Stimulated activated CD8-positive, alpha-beta memory T cell treated with anti-CD3 and anti-CD28 coated beads, Interleukin-7, amount 100 ng/mL, for 1 hour (primary cell): ENCODE measurements at places on chromosomes 5 and 9.

DNA sequence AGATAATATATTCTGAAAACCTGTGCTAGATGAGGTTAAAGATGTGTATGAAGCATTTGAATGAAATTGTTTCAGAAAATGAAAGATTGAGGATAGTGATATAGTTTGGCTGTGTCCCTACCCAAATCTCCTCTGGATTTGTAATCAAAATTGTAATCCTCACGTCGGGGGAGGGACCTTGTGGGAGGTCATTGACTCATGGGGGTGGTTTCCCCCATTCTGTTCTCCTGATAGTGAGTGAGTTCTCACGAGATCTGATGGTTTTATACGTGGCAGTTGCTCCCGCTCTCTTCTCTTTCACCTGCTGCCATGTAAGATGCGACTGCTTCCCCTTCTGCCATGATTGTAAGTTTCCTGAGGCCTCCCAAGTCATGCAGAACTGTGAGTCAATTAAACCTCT, 2.0 kb upstream of the TEX48 start:
- no peak for DNase-seq

DNA sequence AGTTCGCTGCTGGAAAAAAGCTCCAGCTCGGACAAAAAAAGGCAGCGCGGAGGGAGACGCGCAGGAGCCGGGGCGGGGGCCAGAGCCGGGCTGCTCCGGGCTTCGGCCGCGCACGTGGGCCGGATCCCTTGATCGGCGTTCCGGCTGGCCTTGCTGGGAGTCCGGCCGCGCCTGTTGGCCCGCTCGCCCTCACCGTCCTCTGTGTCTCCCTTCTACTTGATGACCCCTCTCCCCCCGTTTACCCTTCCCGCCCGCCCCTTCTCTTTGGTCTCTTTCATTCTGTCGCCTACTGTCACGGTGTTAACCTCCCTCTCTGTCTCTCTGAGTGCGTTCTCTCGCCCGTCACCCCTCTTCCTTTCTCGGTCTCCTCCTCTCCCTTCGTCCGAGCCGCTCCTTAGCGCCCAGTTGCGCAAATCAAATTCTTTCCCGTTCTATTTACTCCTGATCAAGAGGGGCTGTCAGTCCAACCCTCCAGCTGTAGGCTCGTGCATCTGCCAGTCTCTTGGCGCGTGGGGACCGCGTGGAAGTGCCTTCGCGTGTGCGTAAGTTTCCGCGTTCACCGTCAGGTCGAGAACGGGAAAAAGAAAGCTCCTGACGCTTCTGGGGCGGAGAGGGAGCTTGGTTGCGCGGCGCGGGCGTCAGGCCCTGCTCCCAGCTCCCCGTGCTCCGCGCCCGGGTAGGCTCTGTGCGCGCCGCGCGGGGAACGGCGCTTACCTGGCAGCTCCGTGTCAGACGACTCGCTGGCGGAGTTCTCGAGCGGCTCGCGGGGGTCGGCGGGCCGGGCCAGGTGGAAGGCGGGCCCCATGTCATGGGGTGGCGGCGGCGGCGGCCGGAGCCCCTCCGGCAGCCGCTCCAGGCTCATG, 798 bp downstream of the PITX1 start:
- DNase-seq, result no peak

DNA sequence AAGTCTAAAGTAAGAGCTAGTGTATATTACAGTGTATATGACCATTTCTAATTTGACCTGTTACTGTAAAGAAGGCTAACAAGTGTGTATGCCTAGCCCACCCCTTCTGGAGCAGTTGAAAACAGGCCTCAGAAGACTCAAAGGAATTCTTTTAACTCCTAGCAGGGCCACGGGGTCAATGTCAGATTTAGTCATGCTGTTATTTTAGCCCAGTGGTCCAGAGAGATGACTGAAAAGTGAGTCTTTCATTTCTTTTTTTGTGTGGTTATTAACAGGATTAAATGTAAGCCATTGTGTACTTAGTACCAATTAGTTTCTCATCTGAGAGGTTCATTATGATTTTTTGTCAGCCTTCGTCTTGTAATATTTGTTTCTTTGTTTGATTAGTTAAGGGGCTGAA, 24.4 kb downstream of the ZCCHC7 start:
- no peak for DNase-seq

DNA sequence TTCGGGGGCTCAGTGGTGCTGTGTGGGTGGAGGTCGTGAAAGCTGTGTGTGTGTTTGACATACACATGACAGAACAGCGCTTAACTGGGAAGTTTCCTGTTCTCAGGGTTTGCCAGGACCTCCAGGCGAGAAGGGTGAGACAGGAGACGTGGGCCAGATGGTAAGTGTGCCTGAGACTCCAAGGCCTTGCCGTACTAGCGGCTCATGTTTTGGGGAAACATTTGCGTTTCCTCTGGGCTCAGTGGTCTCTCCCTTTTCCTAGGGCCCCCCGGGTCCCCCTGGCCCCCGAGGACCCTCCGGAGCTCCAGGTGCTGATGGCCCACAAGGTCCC, 68.3 kb upstream of the FCN2 start:
- DNase-seq, result no peak

GRCh38 chr9:3992924-3993323, 306.9 kb downstream of the GLIS3 start:
- DNase-seq, result no peak

DNA sequence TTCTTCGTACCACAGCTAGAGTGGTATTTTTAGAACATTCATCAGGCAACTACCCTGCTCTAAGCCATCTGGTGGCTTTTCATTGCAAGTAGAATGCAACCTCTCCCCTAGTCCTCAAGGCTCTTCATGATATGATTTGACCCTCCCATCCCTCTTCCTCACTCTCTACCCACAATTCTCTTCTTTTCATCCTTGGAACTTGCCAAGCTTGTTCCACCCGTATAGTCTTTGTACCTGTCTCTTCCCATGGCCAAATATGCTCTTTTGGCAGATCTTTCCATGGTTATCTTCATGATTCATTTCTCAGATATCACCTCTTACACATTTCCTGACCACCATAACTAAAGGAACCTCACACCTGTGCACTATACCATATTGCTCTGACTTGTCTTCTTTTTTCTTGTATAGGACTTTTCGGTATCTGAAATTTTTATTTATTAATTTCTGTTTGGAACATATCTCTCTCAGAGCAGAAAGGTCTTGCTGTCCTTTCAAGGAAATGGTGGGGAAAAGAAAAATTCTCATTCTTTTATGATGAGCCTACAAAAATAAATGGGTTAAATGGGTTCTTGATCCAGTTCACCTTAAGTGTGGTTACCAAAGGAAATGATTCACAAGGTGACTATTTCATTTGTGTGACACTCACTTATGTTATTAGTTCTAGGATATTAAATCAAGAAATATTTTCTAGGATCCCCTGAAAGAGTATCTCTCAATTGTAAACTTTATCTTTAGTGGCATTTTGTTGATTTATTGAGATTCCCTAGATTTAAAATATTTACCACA, 3.7 kb upstream of the CD274 start:
- no peak for DNase-seq

GRCh38 chr5:147140558-147140957, 94.3 kb upstream of the STK32A start:
- no peak for DNase-seq

GRCh38 chr5:112355058-112355685, 63.9 kb downstream of the EPB41L4A start:
- DNase-seq, result no peak

DNA sequence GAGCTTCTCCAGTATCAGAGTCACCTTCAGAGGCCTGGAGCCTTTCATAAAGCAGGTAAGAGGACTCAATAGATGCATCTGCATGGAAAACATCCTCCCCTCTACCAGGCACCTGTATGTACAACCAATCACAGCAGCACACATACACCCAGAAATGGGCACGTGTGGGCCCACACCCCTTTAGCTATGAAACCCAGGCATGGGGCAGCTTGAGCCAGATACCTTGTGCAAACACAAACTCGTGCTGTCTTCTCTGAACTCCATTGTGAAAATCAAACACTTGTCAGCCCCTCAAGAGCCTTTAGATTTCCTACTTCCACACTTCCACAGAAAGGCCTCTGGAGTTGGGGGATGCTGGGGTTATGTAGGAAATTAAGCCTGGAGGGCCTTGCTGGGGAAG, 1.1 kb upstream of the CSF2 start:
- DNase-seq, result no peak

GRCh38 chr5:116773926-116774325, 199.3 kb upstream of the SEMA6A start:
- DNase-seq, result no peak

DNA sequence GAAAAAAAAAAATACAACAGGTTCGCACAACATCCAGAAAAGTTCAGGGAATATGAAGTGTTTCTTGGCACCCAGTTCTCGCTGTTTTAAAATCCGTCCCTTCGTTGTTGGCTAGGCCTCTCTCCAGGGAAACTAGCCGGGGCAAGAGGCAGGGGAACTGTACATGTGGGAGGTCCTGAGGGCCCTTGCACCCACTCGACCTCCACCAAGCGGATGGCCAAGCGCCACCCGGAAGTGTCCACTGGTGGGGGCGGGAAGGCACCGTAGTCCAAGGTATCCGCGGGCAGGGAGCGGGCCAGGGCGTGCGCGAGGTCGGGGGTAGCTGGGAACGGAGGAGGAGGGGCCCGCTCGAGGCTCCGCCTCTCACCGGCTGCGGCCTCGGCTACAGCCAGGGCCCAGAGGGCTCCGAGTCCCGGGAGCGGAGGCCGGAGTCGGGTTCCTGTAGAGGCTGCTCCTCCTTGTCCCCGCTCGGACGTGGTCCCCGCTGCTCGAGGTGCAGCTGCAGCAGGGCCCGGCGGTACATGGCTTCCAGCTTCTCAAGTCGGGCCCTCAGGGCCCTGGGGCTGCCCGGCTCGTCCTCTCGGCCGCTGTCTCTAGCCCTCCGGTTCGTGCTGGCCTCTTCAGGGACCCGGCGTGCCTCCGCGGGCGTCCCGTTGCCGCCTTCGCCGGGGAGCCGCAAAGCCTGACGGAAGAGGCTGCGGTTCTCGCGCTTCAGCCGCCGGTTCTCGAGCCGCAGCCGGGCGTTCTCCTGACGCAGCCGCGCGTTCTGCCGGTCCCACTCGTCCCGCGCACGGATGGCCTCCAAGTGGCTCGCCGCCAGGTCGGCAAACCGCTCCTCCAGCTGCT, 720 bp downstream of the TUSC1 start:
- DNase-seq, result no peak

GRCh38 chr5:65017636-65018035, 248.9 kb downstream of the CWC27 start:
- no peak for DNase-seq

DNA sequence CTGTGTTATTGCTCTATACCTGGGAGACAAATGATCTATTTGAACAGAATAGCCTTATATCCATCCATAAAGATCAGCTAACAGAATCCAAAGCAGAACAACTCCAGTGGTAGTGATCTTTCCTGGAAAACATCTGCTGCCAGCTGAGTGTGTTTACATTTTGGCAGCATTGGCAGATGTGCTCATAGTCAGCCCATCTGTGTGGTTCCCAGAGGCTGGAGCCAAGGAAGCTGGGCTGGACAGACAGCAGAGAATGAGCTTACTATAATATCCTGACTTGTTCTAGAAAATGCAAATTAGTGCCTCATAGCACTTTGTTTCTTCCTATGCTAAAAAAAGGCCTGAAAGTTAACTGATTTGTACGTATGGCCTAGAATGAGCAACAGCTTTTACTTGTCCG, 99.7 kb downstream of the ST8SIA4 start:
- no peak for DNase-seq

DNA sequence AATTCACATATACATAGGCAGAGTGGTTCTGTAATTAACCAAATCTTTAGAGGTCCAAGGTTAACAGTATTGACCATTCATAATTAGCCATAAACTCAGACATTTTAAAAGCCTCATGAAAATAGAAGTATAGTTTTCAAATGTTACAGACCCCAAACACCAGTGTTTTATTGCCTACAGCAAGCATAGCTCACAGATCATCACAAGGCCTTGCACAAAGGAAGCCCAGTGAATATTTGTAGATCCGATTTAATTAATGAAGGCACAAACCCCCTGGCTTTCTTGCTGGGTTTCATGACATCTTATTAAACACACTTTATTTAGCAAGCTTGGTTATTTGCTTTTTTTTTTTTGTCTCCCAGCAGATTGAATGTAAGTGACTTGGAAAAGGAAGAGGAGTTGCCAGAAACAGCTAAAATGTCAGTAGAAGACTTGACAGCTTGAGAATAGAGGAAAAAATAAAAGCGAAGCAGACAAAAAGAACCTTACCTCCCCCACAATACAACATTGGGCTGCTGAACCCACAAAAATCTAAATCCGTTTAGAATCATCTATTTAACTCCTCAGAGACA, 283.9 kb upstream of the TNC start:
- no peak for DNase-seq

GRCh38 chr9:133943036-133943780, 48.9 kb downstream of the VAV2 start:
- no peak for DNase-seq

DNA sequence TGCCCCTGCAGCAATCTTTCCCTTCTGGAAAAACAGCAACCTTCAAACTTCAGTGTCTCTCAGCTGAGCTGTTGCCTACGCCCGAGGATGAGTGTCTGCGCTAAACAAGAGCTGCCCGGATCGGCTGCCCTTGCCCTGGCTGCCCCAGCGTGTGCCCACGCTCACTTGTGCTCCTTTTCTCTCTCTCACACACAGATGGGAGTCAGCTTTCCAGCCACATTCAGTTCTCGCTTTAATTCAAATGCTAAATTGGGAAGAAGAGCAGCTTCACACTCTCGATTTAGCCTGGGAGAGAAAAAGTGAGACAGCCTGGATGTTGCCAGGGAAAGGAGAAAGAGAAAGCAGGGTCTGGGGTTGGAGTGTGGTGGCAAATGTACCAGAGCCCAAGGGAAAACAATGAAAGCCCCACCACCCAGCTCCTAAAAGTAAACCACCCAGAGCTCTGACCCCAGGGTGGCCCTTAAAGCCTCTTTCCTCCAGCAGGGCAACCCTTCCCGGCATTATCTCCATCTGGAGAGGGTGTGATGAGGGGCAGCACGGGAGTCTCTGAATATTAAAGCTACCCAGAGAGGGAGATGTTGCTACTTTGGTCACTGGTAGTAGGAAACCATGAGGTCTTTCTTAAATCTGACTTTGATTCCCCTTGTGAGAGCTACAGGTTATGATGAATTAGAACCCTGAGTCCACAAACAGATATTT, 9.9 kb upstream of the EGR1 start:
- DNase-seq, result no peak

GRCh38 chr5:21171038-21171437, 1183.0 kb upstream of the CDH18 start:
- no peak for DNase-seq

- no peak for DNase-seq
These were observed 21.3 kb downstream of the GALNT10 start for GRCh38 chr5:154211641-154212390.

DNA sequence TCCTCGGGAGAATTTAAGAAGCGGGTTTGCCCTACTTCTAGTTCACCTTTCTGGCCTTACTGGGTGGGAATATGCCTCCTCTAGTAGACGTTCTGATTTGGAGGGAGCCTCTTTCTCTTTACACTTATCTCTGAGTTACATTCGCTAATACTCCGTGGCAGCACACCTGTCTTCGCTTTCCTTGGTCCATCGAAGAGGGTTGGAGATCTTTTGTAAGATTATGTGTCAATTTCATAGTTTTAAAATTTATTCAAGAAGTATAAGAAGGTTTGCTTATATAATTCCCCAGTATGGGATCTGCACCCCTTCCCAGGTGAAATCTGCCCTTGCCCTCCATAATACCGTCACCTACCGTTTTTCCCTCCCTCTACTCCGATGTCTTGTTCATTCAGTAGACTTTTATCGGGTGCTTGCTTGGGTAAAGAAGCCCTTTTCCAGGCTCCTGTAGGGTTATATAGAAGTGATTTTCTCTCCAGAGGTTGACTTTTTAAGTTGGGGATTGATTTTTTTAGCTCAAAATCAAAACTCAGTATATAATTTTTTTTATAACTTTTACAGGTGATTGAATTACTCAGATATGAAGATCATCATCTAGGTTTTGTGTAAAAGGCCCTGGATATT, 1.1 kb downstream of the GPBP1 start:
- DNase-seq, result no peak
